CD8-positive, alpha-beta memory T cell (primary cell): ENCODE measurements at places on chromosomes 1 and 21.

DNA sequence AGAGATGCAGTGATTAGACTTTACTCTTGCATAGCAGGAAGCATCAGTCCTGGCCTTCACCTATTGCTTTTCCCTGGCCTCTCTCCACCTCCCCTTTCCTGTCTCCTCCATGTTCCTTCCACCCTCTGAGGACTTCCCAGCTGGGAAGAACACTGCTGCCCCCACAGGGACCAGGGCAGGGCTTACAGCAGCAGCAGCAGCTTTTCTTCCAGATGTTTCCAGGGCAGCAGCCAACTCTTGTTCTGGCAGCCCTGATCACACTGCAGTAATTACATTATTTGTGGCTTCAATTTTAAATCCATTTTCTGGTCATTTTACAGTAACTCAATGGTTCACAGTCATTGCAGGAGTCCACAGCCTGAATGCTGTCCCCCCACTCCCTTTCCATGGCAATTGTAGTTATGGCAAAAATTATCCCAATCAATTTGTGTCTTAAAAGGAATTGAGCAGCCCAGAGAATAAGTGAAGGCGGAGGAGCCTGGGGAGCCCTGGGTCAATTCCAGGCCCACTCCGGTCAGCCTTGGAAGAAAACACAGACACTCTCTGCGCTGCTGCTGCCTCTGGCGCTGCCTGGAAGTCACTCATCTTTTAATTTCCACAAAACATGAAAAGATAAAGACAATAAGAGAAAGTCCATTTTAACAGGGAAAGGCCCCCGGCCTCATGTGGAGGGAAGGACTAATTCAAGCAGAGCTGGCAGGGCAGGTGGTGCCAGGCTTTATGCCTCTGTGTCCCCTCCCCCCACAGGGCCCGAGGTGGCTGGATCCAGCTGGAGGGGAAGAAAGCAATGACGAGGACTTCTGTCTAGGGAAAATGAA, 148.6 kb downstream of the GRIK3 start:
- DNase-seq, result no peak

- no peak for DNase-seq
Observed at GRCh38 chr1:55033265-55033614, 6.1 kb upstream of the PCSK9 start.

DNA sequence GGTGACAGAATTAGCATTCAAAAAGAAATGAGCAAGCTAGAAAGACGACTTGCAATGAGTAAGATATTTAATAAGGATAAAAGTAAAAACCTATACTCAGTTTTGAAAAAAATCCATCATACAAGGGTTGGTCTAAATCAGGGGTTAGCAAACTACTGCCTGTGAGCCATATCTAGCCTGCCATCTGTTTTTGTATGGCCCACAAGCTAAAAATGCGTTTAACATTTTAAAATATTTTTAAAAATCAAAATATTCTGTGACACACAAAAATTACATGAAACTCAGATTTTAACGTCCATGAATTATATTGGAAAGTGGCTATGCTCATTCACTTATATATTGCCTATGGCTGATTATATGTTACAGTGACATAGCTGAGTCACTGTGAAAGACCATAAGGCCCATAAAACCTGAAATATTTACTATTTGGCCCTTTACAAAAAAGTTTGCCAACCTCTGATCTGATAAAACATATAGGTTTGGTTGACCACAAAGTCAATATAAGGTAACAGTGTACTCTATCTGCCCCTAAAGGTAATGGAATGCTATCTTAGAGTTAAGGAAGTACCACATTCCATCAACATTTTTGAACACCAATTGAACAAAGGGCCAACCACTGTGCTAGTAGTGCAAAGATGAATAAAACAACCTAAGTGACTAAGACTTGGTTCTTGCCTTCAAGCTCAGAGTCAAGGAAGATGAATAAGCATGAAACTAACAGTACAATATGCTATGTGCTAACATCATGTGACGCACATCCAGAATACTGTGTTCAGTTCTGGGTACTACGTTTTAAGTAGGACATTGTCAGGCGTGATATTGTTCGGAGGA, 3.2 kb downstream of the IFT25 start:
- no peak for DNase-seq

DNA sequence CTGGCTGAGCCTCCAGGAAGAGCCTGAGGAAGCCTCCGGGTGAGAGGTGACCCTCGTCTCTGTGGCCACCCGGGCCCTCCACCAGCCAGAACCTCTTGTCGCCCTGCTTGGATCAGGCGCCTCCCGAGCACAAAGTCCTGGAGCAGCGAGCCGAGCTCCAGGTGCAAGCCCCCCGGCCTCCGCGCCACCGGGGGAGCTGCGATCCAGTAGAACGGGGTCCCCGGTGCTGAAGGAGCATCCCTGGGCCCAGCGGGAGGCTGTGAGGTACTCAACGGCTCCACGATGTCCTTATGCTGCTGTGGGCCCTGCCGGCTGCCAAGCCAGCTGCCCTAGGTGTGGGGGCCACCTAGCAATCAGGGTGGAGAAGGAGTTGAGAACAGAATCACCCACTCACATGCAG, 102.8 kb downstream of the PRDM16 start:
- no peak for DNase-seq

- DNase-seq, result no peak
Observed at GRCh38 chr1:39620659-39621165, 18.7 kb downstream of the HEYL start.

- no peak for DNase-seq
Observed at GRCh38 chr21:41830764-41831452, 48.2 kb downstream of the PRDM15 start.

DNA sequence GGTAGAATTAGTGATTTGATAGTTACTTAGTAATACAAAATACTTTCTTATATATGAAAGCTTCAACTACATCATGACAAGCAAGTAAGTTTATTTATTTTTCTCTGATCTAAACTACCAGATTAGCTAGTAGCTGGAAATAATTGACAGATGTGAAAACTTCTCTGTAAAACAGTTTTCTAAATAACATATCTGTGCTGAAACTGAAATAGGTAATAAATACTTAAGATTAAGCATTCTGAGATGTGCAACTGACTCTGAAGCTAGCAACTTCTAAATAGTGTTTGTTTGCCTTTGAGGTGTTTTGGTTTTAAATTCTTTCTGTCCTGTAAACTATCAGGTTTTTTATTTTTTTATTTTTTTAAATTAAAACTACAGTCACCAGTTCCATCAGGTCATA, 18.5 kb upstream of the LHX8 start:
- no peak for DNase-seq
